ENCODE measurements at places on chromosomes 4 and X.

DNA sequence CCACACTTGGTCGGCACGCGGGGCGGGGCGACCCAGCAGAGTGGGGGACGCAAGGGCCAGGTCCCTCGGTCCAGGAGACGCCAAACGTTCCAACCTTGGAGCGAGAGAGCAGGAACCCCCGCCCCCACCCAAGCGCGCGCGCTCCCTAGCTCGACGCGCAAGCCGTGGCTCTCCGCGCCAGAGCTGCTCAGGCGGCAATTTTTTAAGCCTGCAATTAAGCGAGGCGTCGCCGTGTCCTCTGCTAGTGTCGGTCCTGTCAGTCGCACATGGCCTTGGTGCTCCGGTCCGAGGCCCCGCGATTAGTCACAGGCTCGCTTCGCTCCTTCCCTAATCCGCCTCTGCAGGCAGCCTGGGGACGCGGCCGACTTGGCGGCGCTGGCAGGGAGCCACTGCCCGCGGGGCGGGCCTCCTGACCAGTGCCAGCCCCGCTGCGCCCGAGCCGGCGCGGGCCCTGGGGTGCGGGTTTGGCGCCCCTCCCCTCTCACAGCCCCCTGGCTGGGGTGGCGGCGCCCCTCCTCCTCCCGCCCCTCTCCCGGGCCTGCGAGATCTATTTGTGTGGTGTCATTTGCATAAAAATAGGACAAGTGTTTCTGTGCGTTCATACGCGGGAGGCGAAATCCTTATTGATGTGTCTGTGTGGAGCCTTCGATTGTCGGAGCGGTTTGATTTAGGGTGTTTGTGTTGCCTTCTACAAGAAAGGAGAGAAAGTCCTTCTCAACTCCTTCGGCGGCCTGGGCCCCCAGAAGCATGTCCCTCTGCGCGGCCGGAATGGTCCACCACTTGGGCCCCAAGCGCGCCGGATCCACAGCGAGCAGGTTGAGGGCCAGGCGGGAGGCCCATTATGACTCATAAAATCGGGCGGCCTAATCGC is 9.8 kb upstream of the BCOR start:
- DNase-seq: no peak

DNA sequence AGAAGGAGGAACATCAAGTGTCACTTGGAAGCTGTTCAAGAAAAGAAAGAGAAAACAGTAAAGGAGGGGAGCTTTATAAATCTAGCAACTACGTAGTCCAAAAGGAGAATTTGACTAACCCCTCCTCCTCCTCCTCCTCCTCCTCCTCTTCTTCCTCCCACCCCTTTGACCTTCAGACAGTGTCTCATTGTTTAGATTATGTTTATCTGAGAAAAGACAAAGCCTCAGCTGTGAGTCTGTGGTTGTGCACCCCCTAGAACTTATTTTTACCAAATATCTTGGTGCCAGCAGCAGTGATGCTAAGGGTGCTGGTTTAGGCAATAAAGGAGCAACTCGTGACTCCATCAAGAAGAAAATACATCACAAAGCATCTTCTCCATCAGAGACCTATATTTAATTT is 68.9 kb upstream of the BMP2K start:
- DNase-seq: no peak

GRCh38 chr4:187283201-187283955 is 559.7 kb upstream of the FAT1 start:
- no peak for DNase-seq

- DNase-seq: no peak
Measured at GRCh38 chr4:2948895-2949781, 14.1 kb downstream of the NOP14 start.

GRCh38 chr4:53720776-53721175 is 129.5 kb upstream of the LNX1 start:
- no peak for DNase-seq

GRCh38 chr4:109631532-109632108 is 71.6 kb downstream of the MCUB start:
- no peak for DNase-seq

- DNase-seq: no peak
Measured at GRCh38 chr4:163484906-163485305, 9.6 kb upstream of the TMA16 start.

DNA sequence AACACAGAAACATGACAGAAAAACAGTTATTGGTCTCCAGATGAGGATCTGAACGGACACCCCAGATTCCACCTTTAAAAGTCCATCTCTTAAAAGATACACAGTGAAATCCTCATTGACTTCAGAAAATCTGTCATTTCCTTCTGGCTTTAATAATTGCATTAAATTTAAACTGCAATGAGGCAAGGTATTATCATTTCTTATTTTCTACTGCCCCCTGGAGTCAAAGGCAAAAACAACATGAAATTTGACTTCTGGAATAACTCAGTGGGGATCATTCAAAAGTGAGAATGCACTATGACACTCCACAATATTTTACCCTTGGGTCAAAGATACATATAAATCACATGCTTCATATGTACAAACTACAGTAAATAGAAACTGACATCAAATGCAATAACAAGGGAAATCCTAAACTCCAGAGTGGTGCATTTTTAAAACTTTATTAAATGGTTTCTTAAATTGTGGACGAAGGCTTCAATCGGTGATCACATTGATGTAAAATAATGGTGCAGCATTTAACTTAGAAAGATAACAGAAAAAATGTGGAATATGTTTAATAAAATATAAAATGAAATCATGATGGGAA is 56.4 kb upstream of the SPANXN1 start:
- no peak for DNase-seq

GRCh38 chr4:144399927-144400326 is 246.0 kb upstream of the HHIP start:
- DNase-seq: no peak

DNA sequence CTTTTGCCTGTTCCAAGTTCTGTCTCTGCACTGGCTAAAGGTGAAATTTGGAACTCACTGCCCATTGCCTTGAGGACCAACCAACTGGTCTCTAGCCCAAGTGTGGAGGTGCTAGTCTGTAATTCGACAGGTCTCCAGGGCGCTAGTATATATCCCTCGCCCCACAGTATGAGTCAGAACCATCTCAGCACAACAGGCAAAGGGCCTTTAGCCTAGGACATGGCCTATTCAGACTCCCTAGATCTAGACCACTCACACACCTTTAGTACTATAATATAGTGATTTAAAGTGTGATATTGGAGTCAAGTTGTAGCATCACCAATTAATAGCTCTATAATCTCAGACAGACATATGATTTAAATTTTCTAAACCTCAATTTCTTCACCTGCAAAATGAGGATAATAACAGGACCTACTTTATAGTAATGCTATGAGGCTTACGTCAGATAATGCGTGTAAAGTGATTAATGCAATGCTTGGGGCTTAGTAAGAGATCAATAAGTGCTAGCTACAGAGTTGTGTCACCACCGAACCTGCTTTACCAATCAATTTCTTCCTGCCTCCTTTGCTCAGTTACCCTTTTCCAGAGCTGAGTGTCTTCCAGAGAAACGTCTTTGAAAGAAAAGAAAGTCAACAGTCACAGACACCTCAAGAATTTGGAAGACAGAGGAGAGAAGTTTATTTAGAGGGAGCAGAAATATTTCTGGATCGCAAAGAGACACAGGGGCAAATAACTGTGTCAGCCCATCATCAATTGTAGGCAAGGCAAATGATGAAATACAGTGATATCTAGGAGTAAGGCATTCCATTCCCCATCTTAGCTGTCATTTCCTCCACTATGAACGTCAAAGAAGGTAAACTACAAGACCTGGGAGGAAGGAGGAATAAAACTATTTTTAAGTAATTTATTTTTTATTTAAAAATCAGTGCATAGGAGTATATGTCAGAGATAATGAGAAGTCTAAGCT is 2.3 kb downstream of the NOX1 start:
- no peak for DNase-seq

DNA sequence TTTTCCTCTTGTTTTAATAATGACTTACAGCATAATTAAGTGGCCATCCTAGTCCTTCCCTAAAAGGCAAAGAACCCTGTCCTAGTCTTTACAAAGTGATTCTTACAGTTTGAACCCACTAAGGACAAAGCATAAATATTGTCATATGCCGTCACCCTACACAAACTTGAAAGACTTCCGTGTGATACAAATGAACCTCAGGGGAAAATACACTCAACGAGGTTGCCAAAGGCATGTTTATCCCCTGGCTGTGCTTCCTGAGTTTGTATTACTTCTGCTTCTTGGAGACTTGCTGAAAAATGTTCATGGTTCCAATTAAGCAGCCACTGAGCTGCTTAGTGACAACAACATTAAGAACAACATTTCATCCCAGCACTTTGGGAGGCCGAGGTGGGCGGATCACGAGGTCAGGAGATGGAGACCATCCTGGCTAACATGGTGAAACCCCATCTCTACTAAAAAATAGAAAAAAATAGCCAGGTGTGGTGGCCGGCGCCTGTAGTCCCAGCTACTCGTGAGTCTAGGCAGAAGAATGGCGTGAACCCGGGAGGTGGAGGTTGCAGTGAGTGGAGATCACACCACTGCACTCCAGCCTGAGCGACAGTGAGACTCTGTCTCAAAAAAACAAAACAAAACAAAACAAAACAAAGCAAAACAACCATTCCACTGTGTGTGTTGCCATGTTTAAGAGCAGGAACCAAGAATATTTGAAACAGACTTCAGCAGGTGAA is 16.2 kb downstream of the RASSF6 start:
- DNase-seq: no peak

DNA sequence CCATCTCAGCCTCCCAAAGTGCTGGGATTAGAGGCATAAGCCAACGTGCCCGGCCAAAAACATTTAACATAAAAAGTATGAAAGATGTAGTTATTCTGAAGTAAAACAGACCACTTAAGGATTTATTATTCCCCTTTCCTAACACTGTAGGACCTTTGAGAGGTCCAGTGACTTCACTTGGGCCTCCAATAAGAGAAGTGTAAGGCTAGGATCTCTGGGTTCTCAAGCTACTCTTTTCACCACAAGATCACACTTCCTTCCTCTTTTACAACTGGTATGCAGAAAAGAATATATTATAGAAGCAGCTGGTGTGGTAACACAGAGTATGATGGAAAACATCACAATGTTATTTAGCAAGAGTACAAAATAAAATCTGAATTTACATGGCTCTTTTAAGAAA is 30.2 kb upstream of the CCNG2 start:
- DNase-seq: no peak

GRCh38 chr4:186192066-186192612 is 772 bp downstream of the CYP4V2 start:
- no peak for DNase-seq

GRCh38 chr4:6467600-6467999 is 4.8 kb downstream of the PPP2R2C start:
- no peak for DNase-seq

DNA sequence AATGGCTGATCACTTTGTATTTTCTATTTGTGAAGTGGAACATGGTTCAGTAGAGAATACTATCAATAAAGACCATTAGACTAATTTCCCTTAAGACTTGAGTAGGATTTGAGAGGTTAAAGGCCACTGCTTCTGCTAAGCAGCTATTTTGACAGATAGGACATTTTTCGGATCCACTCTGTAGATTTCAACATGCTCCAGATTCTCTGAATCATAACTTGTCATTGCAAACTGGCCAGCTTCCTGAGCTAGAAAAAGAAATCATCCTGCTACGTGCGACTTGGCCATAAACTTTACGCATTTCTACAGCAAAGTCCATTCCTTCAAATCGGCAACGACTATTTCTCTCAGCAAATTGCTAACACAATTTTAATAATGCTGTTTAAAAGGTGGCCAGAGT is 55.2 kb downstream of the MGST2 start:
- no peak for DNase-seq

Data from stimulated activated CD8-positive, alpha-beta memory T cell treated with anti-CD3 and anti-CD28 coated beads, Interleukin-15, amount 100 ng/mL, for 4 hours (primary cell).